RPMI7951 (cell line): ENCODE measurements at places on chromosomes 16 and 17. TPM values are rescaled to one million over a fixed set of nuclear protein-coding genes. Genes with fewer than 3 reads are reported as not detected.

DNA sequence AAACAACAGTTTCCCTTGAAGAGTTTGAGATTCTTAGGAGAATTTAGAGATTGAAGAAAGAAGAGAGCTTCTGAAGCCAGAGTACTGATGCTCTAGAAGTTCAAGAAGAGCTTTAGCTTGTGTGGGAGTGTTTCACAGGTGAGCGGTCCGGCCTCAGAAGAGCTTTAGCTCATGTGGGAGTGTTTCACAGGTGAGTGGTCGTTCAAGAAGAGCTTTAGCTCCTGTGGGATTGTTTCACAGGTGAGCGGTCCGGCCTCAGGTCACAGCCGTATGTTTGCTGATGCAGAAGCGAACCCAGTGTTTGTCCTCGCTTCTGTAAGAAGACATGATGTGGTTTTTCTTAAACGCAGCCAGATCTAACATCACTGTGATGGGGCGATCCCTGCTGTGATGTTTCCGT lies 76.4 kb downstream of the SEC14L1 start:
- no peak for DNase-seq

DNA sequence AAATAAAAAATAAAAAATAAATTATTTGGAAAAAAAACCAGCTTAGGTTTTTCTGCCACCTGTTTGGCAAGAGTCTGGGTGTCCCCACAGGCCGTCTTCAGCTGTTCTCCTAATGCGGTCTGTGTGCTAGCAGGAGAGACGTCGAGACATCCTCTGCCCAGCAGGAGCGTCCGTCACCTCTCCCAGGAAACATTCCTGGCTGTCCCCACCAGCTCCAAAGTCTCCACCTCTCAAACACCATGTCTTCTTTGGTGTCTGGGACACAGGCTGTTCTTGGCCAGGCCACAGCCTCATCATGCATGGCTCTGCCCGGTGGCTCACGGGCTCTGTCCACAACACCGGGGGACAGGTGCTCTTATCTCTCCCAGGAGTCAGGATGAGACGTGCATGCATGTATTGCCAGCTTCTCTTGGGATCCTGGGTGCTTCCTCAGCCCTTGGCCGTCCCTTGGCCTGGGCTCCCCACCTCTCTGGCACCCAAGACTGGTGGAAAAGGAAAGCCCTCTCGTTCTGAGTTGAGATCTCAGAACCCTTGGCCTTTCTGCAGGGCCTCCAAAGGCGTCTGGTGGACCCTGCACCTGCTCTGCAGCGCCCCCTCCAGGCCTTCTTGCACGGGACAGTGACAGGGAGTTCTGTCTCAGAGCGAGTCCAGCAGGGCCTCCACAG lies 84.9 kb upstream of the CBX4 start:
- DNase-seq, result no peak

GRCh38 chr16:86101897-86102157 lies 202.9 kb downstream of the IRF8 start:
- no peak for DNase-seq

- DNase-seq, result no peak
Observed at GRCh38 chr17:44384823-44385286, 4.6 kb downstream of the ITGA2B start.

GRCh38 chr16:12716658-12717057 lies 87.0 kb downstream of the CPPED1 start:
- no peak for DNase-seq

- DNase-seq, result no peak
Observed at GRCh38 chr16:70662991-70663523, 16.7 kb downstream of the IL34 start.

DNA sequence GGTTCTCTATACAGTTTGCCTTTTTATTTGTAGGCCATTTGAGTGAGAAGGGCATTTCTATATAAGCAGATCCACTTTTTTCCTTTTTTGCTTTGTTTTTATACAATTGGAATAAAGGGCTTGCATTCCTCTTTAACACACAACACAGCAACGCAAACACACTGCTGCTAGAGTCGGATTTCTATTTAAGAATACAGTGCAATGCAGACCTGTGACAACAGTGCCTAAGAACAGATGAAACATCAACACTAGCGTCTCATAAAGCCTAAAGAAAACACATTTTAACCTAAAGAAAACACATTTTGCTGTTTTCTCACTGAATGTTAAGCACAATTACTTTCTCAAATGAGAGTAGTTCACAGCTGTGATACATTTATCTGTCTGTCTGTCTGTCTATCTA lies 1141.1 kb downstream of the CDH11 start:
- DNase-seq, result no peak

Gene YBX2
- 0.49 and 0.60 TPM in 2 replicates for total RNA-seq
